Activated naive CD8-positive, alpha-beta T cell treated with anti-CD3 and anti-CD28 coated beads, Interleukin-2, amount 50 U/mL, for 16 hours (primary cell): ENCODE measurements at places on chromosomes 4 and X.
A peak's percentile ranks its signal among the peaks of the same experiment; 100 is the strongest.

DNA sequence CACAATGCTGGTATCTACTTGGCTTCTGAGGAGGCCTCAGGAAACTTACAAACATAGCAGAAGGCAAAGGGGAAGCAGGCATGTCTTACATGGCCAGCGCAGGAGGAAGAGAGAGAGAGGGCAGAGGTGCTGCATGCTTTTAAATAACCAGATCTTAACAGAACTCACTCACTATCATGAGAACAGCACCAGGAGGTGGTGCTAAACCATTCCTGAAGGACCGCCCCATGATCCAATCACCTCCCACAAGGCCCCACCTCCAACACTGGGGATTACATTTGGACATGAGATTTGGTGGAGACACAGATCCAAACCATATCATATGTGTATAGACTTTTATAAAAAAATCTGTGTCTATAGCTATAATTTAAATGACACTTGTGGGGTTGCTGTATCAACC is 48.6 kb upstream of the ERVMER34-1 start:
- DNase-seq, result no peak

- DNase-seq, result no peak
Measured at GRCh38 chrX:39969099-39969818, 128.5 kb downstream of the BCOR start.

- DNase-seq, result no peak
Measured at GRCh38 chrX:148909758-148910157, 409.3 kb downstream of the AFF2 start.

GRCh38 chrX:38923451-38923969 is 122.3 kb downstream of the MID1IP1 start:
- DNase-seq, result no peak

DNA sequence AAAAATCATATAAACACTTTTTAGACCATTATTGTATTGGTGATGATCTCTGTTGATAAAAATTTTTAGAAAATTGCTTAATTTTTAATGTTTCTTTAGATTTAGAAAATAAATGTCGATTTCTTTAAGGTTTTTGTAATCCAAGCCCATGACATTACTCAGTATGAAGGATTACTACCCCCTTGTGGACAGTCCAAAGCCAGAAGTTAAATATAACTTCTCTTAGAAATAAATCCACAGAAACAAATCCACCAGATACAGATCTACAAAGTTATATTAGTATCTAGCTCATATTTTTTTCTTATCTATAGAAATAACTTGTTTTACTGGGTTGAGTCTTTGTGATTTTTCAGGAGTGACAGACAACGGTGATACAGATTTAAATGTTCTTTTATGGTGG is 18.9 kb downstream of the TIFA start:
- DNase-seq, result no peak

DNA sequence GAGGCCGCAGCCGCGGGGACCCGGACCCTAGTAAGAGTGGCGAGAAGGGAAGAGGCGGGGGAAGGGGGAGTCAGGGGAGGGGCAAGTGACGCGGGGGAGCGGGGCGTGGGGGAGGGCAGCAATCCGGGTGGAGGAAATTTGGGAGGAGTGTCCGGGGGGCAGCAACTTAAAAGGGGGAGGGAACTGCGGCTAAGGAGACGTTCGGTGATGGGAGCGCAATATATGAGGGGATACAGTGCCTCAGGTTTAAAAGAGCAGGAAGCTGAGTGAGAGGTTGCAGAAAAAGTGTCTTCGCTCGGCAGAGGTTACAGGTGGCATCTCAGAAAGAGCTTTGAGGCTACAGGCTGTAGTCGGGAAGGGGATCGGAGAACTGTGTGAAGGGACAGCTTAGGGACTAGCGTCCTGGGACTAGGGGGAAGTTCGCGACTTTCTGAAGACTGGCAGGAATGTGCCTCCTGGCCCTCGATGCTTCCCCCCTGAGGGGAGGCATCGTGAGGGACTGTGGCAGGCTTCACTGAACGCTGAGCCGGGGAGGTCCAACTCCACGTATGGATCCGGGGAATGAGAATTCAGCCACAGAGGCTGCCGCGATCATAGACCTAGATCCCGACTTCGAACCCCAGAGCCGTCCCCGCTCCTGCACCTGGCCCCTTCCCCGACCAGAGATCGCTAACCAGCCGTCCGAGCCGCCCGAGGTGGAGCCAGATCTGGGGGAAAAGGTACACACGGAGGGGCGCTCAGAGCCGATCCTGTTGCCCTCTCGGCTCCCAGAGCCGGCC is 519 bp downstream of the FOXO4 start:
- peak; percentile 24 for DNase-seq

DNA sequence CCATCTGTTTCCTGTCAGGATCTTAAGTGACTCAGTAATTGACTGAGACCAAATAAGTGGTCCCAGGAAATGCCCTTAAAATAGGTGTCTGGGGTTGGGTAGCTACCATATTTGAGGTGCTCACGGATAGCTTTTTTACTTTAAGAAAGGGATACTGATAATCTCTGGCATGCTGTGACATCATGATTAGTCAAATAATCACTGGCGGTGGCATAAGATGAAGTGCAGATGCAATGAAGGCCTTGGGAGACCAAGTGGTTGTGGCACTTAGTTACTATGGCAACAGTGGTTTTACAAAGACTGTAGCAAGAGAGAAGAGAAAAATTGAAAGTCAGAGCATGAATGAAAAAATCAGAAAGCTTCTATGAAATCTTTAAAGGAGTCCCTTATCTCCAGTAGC is 114.5 kb upstream of the SLIT2 start:
- no peak for DNase-seq

DNA sequence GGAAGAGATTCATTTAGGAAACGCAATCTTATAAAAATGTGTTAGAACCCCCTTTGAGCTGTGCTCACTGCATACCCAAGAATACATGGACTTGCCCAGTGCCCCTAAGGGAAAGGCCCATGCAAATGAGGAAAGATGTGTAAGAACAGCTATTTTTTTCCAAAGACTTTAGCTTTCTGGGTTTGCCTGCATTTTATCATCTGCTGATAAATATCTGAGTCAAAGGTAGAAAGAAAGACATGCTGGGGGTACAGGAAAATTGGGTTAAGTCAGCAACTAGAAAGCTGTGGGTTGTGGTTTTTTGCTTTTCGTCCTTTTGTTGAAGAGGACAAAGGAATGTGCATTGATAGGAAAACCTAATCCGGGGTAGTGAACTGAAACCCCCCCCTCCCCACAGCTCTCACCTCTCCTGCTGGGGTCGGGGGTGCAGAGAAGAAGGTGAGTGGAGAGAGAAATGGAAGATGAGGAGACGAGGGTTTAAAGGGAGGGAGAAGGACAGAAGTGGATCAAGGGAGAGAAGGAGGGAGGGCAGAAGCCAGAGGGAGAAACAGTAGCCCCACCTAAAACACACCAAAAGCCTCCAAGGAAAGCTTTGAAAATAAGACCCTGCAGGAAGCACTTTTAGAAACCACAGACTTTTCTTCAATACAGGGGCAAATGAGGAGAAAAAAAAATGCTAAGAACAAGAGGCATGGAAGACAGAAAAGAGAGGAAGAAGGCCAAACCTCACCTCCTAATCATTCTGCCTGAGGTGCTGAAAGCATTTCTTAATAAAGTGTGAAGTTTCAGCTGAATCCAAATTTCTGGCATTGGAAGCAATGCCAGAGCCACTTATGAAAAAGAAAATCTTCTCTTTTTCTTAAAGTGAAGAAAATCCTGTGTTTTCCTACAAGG is 49.3 kb downstream of the KDR start:
- no peak for DNase-seq

DNA sequence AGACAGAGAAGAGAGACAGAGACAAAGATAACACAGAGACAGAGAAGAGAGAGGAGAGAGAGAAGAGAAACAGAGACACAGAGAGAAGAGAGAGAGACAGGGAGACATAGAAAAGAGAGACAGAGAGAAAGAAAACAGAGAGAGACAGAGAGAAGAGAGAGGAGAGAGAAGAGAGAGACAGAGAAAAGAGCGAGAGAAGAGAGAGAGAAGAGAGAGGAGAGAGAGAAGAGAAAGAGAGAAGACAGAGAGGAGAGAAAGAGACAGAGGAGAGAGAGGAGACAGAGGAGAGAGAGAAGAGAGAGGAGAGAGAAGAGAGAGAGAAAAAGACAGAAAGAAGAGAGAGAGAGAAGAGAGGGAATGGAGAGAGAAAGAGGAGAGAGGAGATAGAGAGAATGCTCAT is 601.1 kb upstream of the PRKX start:
- DNase-seq, result no peak

- DNase-seq, result no peak
Measured at GRCh38 chrX:6203462-6204215, 25.0 kb downstream of the NLGN4X start.

DNA sequence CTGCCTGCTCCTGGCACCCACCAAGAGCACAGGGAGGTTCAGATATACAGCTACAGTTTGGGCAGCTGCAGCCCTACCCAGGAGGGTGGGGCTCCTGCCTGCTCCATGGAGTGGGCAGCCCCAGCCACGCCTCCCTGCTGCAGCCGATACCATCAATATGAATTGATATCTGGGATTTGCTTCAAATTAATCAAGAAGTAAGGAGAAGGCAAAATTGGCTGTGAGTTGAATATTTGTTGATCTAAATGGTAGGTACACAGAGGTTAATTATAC is 31.2 kb upstream of the ZNF280C start:
- DNase-seq, result no peak

DNA sequence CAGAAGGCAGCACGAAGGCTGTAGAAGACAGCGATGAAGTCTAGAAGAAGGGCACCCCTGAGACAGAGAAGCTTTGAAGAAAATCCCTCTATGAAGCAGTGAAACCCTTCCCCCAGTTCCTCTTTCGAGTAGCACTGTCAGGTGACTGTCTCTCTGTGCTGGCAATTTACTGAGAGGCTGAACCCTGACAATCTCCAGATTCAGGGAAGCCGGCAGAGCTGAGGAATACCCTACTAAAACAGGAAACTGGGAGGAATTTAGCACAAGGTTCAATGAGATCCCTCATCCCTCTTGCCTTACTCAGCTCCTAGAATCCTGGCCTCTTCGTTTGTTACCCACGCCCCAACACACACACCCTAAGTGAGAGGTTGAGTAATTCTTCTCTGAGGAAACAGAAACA is 239.7 kb upstream of the NOCT start:
- DNase-seq, result no peak
